ENCODE measurements at places on chromosomes 6 and 20. TPM values are rescaled to one million over a fixed set of nuclear protein-coding genes. Genes with fewer than 3 reads are reported as not detected.

RPL7L1 gene
- 104 TPM for polyA plus RNA-seq

GRCh38 chr6:111710911-111711310 lies 105.2 kb upstream of the TRAF3IP2 start:
- no peak for DNase-seq

GRCh38 chr6:1538810-1539478 lies 70.8 kb upstream of the FOXC1 start:
- DNase-seq = no peak

- no peak for DNase-seq
Observed at GRCh38 chr6:93194480-93194879, 224.9 kb downstream of the EPHA7 start.

DNA sequence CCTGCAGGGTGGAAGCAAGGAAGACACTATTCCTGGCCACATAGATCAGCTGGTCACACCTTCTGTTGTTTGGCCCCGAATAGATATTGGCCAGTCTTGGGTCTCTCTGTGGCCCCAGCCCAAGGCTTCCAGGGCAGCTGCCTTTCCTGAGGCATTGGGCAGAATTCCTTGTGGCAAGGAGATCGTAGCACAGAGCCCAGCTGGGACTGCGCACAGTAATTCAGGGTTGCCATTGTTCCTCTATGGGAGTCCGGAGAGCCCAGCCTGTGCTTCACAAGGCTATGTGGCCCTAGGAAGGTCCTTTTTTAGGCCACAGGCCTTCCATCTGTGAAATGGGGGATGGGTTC lies 6.9 kb downstream of the SGK2 start:
- DNase-seq = no peak

GRCh38 chr20:53205046-53205445 lies 232.9 kb downstream of the TSHZ2 start:
- no peak for DNase-seq
